ENCODE measurements at places on chromosomes 11 and 22. TPM values are rescaled to one million over a fixed set of nuclear protein-coding genes. Genes with fewer than 3 reads are reported as not detected.

DNA sequence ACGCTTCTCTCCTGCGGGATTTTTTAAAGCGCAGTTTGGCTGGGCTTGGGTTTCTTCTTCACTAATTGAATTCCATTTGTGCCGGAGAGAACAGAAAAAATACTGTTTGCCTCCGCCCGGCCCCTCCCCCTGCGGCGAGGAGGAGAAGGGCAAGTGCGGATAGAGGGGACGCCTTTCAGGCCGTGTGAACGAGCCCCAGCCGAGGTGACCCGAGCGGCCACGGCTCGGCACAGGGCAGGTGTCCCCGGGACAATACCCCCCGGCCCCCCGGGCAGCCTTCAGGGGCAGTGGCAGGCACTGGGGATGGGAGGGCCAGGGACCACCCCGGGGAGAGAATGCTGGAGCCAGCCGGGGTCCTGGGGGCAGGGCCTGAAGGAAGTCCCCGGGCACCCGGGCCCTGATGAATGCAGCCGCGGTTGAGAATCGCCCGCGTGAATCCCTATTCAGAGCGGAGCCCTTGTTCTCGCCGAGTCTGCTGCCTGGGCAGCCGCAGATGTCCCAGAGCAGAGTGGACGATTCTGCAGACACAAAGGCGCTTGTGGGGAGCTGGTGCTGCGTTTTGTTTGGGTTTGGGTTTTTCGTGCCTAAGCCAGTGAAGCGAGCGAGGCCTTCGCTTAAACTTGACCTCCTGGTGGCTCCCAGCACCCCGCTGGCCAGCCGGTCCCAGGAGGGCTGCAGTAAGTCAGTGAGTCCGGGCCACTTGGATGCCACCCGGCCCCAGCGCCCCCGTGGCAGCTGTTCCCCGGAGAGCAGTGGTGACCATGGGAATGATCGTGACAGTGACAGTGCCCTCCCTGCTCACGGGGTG is 96.0 kb downstream of the WNT7B start:
- no peak for DNase-seq

DNA sequence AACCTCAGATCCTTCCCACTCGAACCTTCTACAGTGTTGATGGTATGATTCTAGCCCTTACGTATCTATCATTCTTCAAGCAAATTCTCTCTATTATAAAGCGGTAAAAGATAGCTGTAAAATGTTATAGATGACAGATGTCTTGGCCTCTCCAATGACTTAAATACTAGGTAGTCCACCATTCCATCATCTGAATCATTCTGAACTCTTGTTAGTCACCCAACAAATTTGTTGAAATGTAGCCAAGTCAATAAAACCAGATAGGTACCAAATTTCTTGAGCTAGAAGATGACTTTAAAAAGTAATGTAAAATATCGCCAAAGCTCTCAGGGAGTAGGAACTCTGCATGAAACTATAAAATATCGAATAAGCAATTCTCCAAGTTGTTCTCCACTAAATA is 32.6 kb upstream of the PICALM start:
- DNase-seq = no peak

DNA sequence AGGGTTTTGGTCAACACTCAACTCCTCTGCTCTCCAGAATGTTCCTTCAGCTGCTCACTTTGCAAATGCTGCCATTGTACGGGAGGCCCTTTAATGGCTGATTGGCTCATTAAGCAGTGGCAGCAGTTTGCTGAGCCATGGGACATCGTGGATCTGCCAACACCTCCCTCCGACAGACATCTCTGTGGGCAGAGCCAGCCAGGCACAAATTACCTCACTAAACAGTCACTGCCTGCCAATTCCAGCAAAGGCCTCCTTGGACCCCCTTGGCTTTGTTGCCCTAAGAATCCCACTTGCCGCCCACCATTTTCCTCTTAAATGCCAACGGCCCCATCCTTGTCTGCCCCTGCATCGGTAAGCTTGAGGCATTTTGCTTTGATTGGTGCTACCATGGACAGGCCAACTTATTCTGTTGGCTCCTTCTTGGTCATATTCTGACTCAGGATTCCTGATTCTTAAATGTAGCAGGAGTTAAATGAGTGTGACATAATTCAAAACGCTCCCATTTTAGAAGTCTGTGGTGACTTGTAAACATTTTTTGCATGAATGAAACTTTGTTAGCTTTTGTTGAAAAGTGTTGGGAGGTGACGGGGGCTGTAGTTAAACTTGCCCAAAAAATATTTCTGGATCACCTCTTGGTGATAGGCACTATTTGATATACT is 57.5 kb upstream of the LMO2 start:
- no peak for DNase-seq

- DNase-seq = no peak
These were observed 93.7 kb downstream of the MICAL3 start for GRCh38 chr22:17930455-17931313.

- no peak for DNase-seq
These were observed 19.3 kb downstream of the TREH start for GRCh38 chr11:118659953-118660680.

GRCh38 chr11:80168796-80169195 is 728.0 kb upstream of the TENM4 start:
- no peak for DNase-seq

- DNase-seq = no peak
These were observed 33.5 kb downstream of the MYO18B start for GRCh38 chr22:25775531-25775930.

GRCh38 chr11:31821766-31822165 is 10.6 kb upstream of the PAX6 start:
- DNase-seq = no peak

DNA sequence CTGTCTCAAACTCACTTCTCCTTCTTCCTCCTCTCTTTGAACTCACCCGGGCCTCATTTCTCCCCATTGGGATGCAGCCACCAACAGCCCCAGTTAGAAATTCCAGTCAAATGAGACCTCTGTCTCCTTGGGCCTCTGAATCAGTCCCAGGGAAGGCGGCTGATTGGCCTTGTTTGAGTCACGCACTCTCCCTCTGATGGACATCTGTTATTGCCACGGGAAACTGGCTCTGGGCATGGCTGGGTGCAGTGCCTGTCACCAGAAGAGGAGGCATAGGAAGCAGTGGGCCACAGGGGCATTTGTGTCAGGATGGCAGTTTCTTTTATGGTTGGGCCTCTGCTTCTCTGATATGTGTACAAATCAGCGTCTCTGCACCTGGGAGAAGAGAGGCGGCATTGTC is 9.6 kb upstream of the WNT11 start:
- no peak for DNase-seq

NEFH gene
- 1.2 TPM for total RNA-seq

RIC3 gene
- total RNA-seq = 19.9 TPM

HBB gene
- total RNA-seq = 236 TPM

TTC36 gene
- 0.50 TPM for total RNA-seq

Measured in esophagus muscularis mucosa (tissue), 4 donors.